ENCODE measurements at places on chromosomes 5 and 9.

DNA sequence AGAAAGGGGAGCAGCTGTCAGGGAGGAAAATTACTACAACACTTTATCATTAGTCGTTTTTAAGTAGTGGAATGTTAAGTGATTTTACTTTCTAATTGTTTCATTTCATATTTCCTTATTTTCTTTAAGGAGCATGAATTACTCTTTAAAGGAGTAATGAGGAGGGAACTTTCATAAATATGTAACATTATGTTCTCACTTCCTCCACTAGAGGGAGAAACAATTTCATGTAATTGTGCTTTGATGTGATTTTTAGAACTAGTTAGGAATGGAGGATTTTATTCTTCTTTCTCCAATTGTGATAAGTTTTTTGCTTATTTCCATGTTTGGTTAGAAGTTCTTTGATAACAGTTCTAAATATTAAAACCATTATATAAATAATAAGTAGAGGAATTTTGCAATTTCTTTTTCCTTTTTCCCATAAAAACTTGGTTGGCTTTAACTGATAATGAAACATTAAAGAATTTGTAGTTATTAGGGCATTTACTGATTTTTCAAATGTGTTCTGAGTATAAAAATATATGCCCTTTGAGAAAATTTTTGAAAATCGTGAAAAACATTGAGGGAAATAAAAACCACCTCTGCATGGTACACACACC is 25.6 kb downstream of the CEP78 start:
- DNase-seq = no peak

- DNase-seq = no peak
Observed at GRCh38 chr5:131355971-131356528, 92.2 kb downstream of the CDC42SE2 start.

DNA sequence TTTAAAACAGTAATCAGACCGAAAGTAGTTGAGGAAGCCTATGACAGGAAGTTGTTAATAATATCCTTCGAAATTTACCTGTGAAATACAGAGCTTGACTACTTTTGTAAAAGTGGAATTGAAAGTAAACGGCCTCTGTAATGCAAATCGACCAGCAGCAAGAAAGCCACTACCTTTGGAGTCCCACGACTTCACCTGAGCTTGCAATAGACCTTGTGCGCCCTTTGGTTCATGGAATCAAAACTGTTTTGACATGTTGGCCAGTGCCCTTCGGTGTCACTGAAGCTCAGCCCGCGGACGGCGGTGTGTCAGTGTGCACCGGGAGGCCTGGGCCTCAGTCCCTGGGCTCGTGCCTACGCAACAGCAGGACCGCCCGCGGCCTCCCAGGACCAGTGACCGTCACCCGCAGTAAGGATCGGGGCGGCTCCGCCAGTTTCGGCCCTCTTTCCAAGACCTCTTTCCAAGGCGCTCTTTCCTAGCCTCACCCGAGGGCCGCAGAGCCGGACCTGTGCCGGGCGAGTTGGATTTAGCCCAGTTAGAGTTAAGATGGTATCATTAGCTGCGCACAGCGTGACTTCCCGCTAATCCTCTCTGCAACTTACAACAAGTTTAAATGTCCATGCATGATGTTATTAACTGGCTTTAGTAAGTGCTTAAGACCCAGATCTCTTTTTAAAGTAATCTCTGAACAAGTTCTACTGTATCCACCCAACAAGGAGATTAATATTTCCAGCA is 223.3 kb downstream of the MEF2C start:
- DNase-seq = no peak

- DNase-seq = no peak
Observed at GRCh38 chr5:123659011-123659410, 147.0 kb downstream of the CSNK1G3 start.

- no peak for DNase-seq
Observed at GRCh38 chr9:93221044-93221443, 37.1 kb downstream of the WNK2 start.

GRCh38 chr5:159935946-159936345 is 19.7 kb downstream of the ADRA1B start:
- DNase-seq = no peak

DNA sequence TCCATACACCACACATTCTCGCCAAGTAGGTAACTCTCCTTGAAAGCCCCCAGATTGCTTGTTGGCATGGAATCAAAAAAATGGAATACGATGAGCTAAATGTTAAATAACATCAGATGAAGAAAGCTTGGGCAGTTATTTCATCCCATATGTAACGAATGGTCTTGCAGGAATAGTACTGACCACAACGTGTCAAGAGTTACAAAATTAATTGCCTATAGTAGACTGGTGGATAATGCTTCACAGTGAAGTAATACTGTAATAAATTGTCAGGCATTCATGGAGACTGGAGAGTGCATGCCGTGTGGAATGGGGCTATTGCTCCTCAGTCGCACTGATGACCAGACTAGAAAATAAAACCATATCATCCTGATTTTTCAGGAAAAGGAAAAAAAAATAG is 1628.7 kb downstream of the MAT2B start:
- no peak for DNase-seq

GRCh38 chr5:78515670-78516069 is 132.9 kb downstream of the LHFPL2 start:
- no peak for DNase-seq

- no peak for DNase-seq
Observed at GRCh38 chr5:56649569-56649968, 165.8 kb upstream of the MAP3K1 start.

DNA sequence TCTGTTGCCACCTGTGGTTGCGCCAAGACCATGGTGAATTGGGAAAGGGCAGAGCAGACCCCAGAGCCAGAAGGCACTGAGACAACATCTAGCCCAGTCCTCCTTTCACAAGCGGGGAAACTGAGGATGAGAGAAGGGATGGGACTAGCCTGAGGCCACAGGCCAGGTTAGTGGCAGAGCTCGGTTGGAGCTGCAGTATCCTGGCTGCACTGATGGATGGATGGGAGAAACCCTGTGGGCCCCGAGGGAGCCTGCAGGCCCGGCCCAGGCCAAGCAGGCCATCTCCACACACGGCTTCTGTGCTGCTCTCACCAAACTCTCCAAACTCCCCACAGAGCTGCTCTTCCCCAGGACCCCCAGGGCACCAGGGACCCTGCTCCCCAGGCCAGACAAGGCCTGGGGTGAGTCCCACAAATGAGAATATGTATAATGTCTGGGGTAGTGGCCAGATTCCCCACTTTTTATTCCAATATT is 60.2 kb downstream of the TSTD2 start:
- DNase-seq = no peak

GRCh38 chr5:40879163-40879942 is 29.9 kb upstream of the C7 start:
- DNase-seq = no peak

DNA sequence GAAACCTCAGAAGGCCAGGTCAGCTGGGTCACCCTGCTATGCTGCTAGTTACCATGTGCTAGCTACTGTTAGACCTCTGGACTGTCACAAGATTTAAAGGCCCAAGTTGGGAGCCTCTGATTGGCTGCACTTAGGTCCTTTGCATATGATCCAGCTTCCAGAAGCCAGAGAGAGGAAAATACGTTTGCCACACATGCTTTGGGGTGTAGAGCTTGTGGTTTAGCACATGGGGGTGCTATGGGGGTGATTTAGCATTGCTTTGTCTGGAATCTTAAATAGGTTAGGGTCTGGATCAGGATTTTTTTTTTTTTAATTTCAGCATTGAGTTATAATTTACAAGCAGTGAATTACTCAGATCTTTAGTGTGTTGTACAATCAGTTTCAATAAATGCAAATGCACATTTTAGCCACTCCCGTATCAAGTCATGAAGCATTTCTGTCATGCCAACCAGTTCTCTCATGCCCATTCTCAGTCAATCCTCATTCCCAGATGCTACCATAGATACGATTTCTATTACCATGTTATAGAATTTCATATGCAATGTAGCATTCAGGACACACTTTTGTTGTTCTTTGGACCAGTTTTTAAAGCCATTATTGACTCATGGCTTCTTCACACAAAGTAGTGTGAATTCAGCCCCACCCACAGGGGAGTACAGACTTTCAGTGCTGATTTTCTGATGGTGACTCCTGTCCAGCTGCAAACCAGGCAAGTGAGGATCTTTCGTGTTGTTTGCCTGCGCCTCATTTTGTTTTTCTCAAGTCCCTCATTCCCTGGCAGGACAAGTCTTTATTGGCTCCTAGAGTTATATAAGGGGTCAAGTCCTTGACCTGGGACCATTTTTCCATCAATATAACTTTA is 250.4 kb downstream of the LRRC70 start:
- no peak for DNase-seq

Data from effector CD4-positive, alpha-beta T cell (primary cell).